Lung (tissue), 17 donors: ENCODE measurements at places on chromosomes 1 and 21. TPM values are rescaled to one million over a fixed set of nuclear protein-coding genes. Genes with fewer than 3 reads are reported as not detected.

GRCh38 chr1:55298167-55298894 is 83.2 kb upstream of the USP24 start:
- DNase-seq: no peak

GRCh38 chr1:59202455-59202854 is 94.4 kb upstream of the FGGY start:
- no peak for DNase-seq

DNA sequence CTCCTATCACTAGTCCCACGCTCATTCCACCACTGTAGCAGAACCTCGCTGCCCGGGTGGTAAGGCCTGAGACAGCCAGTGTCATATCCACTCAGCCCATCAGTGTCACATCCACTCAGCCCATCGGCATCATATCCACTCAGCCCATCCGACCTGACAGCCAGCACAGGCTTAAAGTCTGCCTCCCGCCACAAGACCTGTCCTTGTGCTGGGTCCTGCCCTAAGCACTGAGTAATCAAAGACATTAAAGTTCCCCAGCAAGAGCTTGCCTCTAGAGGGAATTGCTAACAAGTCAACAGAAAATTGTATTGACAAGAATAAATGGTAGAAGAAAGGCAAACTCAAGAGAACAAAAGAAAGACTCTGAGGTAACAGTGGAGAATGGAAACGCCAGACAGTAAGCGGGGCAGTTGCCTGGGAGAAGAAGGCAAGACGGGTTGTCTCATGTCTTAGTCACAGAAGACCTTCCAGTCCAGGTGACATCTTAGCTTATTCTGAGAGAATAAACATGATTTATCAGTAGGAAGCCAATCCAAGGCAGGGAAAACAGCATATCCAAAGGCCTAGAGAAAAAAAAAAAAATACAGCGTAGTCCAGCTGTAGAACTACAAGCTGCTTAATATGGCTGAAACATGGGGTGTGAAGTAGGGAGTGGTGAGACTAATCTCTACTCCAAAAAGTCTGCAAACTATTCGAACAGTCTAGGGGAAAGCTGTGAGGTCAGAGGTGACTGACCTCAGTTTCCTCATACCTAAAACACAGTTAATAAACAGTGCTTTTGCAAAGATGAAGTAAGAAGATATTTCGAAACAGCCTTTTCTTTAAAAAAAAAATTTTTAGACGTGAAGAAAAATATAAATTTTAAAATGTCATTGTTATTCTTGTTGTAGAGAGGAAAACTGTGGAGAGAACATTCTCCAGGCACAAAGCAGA is 1.1 kb downstream of the ITLN1 start:
- DNase-seq: no peak

DNA sequence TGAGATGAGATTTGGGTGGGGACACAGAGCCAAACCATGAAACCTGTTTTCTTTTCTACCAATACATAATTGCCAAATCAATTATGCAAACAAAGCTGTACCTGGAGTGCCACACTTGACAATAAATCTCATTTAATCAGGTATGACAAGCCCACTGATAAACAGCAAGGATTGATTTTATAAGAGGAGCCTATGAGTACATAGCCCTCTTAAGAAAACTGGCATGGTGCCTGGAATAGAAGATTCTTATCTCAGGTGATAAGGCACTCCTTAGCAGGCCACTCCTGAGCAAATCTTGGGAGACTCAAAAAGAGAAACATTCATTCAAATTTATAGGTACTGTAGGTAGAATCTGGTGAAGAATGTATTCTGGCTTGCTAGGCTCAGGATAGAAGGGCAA is 28.6 kb upstream of the PDE4B start:
- DNase-seq: peak; percentile 44

DNA sequence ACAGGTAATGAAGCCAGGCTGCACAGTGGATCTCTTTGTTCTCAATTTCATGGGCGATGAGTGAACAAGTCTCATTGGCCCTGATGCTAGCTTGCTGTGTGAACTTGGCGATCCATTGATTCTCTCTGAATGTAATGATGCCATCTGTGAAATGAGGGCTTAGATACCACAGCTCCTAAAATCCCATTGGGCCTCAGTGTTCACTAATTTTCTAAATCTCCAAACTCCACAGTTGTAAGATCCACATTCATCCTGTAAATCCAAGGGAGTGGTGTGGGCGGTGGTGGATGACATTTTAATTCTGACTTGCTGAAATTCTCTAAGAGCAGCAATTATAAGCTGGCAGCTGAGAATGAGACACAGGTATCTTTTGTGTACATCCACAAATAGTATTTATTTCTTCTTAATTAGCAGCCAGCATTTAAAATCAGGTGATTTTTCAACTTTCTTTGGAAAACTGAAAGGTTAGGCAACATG is 9.6 kb upstream of the ACTL8 start:
- DNase-seq: no peak

GRCh38 chr1:6462412-6463119 is 3.4 kb downstream of the TNFRSF25 start:
- no peak for DNase-seq

DNA sequence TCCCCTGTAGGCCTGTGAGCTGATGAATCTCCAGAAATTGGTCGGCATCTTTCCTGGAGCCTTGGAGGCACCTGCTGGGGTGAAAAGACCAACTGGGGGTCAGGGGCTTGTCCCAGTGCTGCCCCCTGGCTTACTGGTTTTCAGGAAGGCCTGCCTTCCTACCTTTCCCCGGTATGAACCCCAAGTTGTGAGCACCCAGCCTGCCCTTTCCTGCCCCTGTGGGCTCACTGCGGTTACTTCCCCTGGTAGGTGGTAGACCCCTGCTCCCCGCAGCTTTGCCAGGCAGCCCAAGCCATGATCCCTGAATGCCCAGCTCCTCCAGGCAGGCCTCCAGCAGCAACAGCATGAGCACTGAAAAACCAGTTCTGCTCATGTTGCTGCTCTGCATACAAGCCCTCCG is 10.2 kb downstream of the DMRTB1 start:
- no peak for DNase-seq

- DNase-seq: no peak
Observed at GRCh38 chr1:230108580-230108979, 41.5 kb downstream of the GALNT2 start.

DNA sequence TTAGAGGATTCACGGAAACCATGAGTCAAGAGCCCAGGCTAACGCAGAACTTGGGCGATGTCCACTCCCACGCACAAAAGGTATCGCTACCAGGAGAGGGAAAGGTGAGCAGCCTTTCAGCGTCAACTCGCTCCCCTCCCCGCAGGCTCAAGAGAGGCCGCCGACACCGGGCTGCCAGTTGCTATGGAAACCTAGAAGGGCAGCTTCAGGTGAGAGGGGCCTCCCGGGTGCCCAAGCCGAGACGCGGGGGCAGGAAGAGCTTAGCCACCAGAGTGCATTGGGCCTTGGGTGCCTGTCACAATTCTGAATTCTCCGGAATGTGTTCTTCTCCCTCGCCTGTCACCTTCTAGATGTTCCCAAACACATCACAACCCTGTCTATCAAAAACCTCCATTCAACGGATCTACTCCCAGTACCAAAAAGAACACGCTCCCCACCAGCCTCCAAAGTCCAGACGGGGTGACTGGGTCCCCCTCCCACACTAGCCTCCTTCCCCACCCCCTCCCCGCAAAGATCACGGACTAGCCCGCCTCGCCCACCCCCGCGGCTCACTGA is 694 bp downstream of the MEAF6 start:
- DNase-seq: peak; percentile 33

DNA sequence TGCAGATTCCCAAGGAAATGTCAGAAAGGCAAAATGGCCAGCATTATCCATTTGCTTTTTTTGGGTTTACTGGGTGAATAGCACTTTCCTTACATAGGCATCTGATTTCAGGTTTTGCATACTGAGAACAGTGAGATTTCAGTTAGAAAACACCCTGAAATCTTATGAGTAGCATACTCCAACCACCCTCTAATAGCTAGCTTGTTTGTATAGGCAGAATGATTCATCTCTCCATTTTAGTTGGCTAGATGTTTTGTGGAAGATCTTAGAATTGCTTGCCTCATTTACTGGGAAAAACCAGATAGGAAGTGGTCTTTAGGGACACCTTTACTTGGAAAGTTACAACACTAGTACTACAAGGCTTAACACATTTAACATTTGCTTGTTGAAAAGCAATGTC is 10.4 kb downstream of the KYAT3 start:
- DNase-seq: no peak

DNA sequence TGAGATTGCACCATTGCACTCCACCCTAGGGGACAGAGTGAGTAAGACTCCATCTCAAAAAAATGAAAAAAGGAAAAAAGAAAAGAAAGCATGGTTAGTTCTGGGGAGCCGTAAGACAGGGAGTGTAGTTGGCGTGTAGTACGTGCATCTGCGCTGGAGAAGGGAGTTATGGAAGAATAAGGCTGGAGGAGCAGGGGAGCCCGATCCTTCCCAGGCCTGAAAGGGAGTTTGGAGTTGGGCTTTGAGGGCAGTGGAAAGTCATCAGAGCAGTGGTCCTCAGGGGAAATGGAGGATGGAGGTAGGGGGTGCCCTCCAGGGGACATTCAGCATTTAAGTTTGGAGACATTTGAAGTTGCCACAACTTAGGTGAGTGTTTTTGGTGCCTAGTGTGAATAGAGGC is 11.3 kb upstream of the TMEM201 start:
- no peak for DNase-seq

- no peak for DNase-seq
Observed at GRCh38 chr21:30714456-30714855, 4.1 kb downstream of the KRTAP21-3 start.

DNA sequence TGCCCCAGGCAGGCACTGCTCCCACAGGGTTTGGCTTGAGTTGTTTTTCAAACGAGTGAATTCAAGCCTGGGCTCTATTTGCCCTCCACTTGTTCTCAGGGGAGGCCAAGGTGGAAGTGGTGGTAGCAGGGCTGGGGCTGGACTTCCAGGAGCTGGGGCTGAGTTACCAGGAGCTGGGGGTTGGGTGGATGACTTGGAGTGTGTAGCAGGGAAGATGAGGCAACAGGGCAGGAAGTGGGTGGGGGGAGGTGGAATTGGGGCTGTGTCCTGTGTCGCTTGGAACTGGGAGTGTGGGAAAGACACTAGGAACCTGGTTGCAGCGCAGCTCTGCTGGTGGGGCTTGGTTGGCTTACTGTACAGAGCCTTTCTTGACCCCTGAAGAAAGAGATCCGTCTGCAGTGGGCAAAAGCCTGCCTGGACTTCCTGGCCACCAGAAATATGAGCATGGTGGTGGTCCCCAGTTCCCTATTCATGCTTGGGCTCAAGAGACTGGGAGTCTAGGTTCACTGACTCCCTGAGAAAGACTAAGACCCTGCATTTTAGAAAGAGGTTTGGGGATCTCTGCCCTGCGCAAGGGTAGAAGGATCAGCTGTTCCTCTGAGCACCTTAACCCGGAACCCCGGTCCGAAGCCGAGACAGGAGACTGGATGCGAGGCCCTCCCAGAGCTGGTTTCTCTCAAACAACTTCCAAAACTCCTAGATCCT is 3.1 kb downstream of the TFAP2E start:
- no peak for DNase-seq

- no peak for DNase-seq
Observed at GRCh38 chr21:38843806-38844503, 38.2 kb downstream of the ETS2 start.

GRCh38 chr1:21616372-21616771 is 52.8 kb downstream of the RAP1GAP start:
- no peak for DNase-seq

DNA sequence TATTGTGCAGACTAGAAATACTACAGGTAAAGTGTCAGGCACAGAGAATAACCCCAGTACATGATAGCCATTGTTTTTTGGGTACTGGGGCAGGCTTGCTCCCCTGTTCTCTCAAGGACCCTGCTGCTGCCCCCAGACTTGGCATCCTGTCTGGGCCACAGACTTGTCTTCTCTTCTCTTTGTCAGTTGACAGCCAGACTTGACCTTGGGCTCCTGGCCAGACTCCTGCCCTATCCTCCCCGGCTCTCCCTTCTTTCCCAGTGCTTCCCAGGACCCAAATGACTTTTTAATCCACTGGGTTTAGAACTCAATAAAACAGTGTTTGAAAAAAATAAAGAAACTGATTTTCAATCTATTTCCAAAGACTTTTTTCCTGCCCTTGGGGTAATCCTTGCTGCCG is 43.2 kb downstream of the ZSCAN20 start:
- DNase-seq: no peak

GRCh38 chr21:38897532-38898421 is 92.0 kb downstream of the ETS2 start:
- no peak for DNase-seq

USH2A gene
- 0.11 TPM for total RNA-seq

COL9A2 gene
- 16.0 TPM for total RNA-seq

PATJ gene
- total RNA-seq: 115 TPM

BGLAP gene
- 1.7 TPM for total RNA-seq

PGD gene
- 47.8 TPM for total RNA-seq

RGSL1 gene
- total RNA-seq: not detected

APOBEC4 gene
- total RNA-seq: 3.3 TPM

COA7 gene
- total RNA-seq: 4.8 TPM

SNX7 gene
- 16.7 TPM for total RNA-seq

S100A14 gene
- total RNA-seq: 150 TPM

OLFML3 gene
- 108 TPM for total RNA-seq
